ENCODE measurements at places on chromosomes 7 and 10.

GRCh38 chr7:113796557-113796956 is 122.3 kb downstream of the PPP1R3A start:
- no peak for DNase-seq

DNA sequence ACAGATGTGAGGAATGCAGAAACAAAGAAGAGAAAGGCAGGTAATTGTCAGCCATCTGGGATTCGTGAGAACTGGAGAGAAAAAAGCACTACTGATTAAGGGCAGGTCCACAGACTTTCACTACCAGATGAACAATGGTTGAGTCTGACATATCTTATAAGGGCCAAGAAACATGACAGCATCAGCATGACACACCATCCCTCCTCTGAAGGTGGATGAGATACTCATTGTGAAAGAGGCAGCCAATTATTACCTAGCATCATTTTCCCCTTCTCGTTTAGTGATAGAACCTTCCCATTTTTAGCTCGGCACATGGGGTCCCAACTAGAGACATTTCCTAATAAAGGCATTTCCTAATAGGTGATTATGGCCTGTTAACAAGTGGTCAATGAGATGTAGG is 19.2 kb upstream of the MET start:
- DNase-seq: no peak

- no peak for DNase-seq
These were observed 45.6 kb downstream of the TPST1 start for GRCh38 chr7:66250711-66251110.

DNA sequence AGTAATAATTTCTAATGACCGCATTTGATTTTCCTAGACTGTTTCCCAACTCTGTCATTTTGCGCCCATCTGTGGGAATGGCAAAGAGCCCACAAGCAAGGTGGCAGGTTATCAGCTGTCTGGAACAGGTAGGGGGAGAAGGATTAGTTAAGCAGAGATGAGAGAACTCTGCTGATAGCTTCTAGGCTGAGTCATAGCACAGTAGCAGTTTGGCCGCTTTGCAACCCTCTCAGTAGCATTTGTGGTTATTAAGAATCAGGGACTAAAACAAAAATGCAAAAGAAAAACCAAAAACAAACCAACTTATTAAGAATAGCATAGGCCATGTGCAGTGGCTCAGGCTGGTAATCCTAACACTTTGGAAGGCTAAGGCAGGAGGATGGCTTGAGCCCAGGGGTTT is 602.7 kb upstream of the SORCS1 start:
- DNase-seq: no peak

DNA sequence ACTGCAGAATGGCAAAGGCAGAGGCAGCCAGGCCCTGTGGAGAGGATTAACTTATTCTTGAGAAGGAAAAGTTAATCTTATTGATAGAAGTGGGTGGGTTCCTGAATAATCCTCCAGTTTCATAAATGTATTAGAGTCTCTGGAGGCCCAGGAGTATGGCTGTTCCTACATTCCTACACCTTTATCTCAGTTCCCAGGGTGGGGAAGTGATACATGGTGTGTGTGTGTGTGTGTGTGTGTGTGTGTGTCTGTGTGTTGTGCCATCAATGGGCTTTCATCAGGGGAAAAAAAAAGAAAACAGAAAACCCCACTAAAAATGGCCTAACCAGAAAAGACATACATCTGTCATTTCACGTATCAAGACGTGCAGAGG is 22.0 kb upstream of the GSDME start:
- no peak for DNase-seq

DNA sequence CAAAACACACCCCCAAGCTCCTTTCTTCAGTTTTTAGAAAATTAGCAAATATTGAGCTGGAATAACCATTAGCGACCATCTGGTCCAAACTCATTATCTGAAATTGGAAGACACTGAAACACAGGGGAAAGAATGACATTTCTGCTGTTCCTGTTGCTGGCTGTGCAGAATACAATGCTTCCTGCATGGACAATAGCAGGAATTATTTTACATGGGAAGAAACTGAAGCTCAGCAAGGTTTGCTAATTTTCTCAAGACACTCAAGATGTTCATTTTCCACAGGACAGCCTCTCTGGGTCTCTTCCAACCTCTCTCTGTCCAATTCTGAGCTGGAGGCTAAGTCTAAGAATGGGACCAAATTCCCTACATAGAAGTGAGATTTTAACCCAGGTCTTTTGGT is 81.9 kb upstream of the TNS3 start:
- no peak for DNase-seq

DNA sequence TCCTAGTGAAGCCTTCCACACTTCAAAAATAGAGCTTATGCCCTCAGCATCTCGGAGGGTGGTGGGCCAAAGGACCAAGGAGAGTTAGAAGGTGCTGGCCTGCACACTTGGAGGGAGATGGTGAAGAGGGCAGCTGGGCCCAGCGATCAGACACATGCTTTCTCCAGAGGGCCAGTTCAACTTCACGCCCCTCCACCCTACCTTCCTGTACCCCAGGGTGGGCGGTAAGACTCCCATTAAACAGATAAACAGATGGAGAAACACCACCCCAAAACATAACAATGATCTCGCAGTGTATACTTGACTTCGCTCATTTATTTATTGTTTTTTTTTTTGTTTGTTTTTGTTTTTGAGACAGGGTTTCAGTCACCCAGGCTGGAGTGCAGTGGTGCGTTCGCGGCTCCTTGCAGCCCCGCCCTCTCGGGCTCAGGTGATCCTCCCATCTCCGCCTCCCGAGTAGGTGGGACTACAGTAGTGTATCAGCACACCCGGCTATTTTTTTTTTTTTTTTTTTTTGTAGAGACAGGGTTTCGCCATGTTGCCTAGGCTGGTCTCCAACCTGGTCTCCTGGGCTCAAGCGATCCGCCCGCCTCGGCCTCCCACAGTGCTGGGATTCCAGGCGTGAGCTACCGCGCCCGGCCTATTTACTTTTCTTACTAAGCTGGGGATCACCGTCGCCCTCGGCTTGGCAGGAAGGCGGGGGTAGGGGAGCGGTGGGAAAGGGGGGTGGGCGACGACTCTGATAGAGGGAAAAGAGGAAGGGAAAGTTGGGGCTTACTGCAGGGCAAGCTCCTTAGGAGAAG is 1.8 kb downstream of the C10orf95 start:
- peak; percentile 90 for DNase-seq

DNA sequence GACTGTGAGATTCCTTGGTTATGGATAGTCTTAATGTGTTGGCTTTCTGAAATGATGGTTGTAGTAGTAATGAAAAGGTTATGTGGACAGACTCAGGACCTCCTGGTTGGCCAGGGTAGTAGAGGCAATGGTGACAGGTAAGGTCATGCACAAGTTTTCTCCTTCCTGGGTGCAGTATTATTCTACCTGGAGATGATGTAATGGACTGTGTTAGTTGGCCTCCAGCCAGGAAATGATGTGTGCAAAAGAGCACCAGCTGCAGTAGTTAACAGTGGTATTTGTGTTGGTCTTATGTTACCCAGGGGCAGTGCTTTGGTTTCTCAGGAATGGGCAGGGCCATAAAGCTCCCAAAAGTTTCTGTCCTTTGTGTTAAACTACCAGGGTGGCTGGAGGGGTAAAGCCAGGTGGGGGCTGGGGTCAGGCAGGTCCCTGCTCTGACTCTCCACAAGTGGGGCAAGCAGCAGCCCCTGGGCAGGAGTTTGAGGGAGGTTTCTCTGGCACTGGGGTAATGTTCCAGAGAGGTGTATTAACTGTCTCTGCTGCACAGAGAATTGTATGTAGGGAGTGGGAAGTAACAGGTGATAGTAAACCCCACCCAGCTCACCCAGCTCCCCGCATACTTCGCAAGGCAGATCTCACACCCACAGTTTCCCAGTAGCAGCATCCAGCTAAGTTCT is 36.3 kb downstream of the GPR22 start:
- no peak for DNase-seq

- DNase-seq: no peak
These were observed 66.5 kb upstream of the RSBN1L start for GRCh38 chr7:77629797-77630196.

- no peak for DNase-seq
These were observed 22.5 kb upstream of the MYL7 start for GRCh38 chr7:44163591-44163990.

DNA sequence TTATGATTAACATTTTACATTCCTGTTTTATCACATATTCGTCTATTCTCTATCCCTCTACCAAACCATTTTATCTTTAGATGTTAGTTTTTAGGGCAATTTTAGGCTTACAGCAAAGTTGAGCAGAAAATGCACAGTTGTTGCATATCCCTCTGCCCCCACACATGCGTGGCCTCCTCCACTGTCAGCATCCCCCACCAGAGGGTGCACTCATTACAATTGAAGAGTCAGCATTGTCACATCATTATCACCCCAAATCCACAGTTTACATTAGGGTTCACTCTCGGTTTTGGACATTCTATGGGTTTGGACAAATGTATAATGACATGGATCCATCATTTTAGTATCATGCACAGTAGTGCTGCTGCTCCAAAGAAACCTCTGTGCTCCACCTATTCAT is 86.4 kb downstream of the WDR37 start:
- DNase-seq: no peak
